ENCODE measurements at places on chromosomes 4 and X. TPM values are rescaled to one million over a fixed set of nuclear protein-coding genes. Genes with fewer than 3 reads are reported as not detected.

GRCh38 chrX:39563178-39563577, 534.6 kb downstream of the BCOR start:
- no peak for DNase-seq

- no peak for DNase-seq
These were observed 2051.3 kb downstream of the PCDH7 start for GRCh38 chr4:32771491-32771890.

DNA sequence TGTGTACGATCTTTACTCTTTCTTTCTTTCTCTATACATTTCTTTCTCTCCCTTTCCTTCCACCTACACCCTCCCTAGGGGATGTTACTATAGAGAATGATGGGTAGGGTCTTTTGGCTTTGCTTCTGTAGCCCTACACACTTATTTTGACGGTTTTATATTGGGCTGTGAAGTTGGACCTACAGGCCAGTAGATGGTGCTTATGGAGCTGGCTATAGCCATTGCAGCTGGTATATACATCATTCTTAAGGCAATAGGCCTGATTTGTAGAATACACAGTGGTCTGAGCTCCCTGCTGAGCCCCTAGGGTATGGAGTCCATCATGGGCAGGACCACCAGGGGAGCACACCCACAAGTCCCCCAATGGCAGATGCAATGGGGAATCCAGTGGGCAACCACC, 1869.7 kb downstream of the STIM2 start:
- DNase-seq, result no peak

GRCh38 chr4:163467082-163467770, 6.3 kb downstream of the TKTL2 start:
- DNase-seq, result no peak

DNA sequence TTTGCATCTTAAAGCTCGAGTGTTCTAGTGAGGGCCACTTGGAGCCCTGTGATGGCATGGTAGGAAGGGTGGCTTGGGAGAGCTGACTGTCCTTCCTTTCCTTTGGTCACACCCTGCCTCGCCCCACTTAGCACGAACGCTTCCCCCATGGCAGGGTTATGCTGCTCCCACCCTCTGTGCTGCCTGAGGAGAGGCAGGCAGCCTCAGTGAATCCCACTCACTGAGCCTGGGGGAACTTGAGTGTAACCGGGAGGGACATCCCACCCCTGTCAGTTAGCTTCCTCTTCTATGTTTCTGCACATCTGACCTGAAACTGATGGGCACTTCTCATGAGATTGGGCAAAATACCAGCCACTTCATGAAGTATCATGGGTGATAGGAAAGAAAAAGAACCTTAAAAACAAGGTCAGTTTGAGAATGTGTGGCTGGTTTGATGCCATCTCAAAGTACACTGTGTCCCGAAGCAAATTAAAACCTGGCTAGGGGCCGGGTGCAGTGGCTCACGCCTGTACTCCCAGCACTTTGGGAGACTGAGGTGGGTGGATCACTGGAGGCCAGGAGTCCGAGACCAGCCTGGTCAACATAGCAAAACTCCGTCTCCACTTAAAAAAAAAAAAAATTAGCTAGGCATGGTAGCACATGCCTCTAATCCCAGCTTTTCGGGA, 10.1 kb downstream of the TKTL1 start:
- DNase-seq, result no peak

- no peak for DNase-seq
These were observed 53.2 kb downstream of the HMGB2 start for GRCh38 chr4:173280998-173281397.

DNA sequence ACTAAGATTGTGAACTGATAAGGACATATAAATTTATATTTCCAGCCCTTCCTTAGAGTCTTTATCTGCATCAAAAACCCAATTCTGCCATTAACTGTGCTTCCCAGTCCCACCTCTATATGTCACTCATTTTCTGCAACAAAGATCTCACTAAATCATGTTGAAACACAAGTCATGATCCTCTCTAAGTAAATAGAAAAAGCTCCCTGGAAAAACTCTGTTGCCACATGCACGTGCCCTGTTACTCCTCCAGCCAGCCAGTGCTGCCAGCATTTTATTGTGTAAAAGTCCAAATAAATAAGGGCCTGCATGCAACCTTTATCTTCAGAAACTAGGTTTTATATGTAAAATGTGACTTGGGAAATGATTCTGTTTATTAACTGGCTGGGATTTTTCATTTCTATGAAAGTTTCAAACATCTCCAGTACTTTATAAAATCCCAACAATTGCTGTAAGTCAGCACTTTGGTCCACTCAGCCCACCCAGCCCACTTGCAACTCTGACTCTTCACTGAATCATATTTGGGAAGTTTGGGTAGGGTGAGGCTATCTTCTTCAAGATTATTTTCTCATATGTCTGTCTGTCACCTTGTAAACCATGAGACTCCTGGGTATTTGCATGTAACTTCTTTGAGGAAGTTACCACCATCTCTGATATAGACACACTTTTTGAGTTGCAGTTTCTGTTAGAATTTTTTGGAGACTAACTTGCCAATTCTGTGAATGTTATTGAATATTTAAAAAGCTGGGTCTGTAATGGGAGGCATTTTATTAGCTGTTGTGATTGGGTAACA, 40.0 kb upstream of the SMARCA5 start:
- no peak for DNase-seq

DNA sequence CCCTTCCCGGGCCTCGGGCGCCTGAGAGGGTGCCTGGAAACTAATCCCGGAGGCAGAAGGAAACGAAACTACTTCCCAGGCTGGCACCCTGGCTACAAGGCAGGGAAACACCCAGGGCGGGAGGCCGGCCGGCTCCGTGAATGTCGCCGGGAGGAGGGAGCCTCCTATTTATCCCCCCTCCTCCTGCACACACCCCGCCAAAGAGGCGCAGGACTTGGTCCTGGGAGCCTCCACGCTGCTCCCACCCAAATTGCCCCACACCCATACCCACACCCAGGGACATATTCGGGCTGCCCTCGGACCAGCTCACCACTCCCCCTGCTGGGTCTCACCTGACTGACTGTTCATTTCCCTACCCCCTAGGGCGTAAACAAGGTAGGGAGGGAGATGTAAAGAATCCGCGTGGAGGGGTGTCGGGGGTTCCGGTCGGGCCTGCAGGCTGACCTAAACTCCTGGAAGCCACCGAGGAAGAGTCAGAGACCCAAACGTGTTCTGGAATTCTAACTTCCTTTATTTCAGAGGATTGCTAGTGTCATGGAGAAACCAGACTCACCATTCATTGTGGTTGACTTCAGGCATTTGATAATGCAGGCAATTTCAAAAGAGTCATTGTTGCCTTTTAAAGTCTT, at the start of gene BTC:
Gene BTC, minus strand, starts transcription at position 142 of the 629 bp plus-strand sequence. CDS start 198 bp downstream, outside the sequence.
- DNase-seq, result no peak

GRCh38 chr4:81565142-81565870, 93.6 kb upstream of the RASGEF1B start:
- DNase-seq, result no peak

STATH gene
- not detected for total RNA-seq

GRCh38 chrX:68387776-68388175, 45.5 kb downstream of the OPHN1 start:
- DNase-seq, result no peak

GRCh38 chr4:143700416-143701352, at the start of gene FREM3:
Gene FREM3 (minus strand): TSS chr4:143700675. CDS start chr4:143700675, 0 bp downstream.
- DNase-seq, result no peak

Data from activated T-helper 1 cell treated with anti-CD3 and anti-CD28 coated beads, Interleukin-12 subunit alpha, Interleukin-12 subunit beta, Interleukin-2, Interleukin-4 antibody, amounts not matched to agents 30 ng/mL and 10 ng/mL and 1 ng/mL, durations not matched to agents 14 hours and 24 hours and 36 hours (primary cell).